ENCODE measurements at places on chromosomes 2 and 18.

GRCh38 chr2:205580212-205580987 is 101.9 kb upstream of the NRP2 start:
- DNase-seq: no peak

DNA sequence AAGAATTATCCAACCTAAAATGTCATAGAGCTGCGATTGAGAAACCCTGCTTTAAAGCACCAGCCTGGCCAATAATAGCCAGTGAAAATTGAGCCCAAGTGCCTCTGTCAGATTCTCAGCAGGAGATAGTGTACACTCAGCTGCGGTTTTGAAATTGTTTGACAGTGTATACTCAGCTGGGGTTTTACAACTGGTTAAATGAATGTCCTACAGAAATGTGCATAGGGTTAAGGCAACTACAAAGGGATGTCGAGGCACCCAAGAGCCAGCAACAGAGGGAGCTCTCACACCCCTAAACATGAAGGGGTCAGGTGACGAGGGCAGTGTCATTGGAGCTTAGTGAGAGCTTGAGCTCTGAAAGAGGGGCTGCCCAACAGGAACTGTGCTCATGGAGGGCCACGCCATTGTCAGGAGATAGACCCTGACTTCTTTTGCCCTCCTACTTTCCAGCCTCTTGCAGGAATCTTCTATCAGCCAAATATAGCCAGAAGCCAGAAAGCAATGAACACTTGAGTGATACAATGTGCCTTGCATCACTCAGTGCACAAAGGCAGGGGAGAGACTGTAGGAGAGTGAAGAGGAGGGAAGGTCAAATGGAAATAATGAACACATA is 15.1 kb downstream of the ACTG2 start:
- DNase-seq: peak; percentile 20

DNA sequence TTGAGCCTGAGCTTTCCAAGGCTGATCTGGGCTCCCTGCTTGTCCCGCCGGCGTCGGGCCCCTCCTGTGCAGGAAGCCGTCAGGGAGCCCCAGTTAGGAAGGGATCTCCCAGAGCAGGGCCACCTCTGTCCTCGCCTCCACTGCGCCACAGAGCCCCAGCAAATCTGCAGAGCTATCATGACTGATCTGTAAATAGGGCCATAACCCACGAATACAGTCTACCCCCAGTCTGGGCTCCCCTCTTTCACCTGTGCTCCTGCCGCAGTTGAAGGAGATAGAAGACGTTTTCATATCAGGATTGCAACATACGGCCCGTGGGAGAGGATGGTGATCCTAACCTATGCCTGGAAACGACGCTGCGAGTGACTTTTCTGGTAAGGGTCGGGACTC is 138.7 kb downstream of the PTGR3 start:
- no peak for DNase-seq

GRCh38 chr2:46836295-46837111 is 79.1 kb downstream of the MCFD2 start:
- no peak for DNase-seq

DNA sequence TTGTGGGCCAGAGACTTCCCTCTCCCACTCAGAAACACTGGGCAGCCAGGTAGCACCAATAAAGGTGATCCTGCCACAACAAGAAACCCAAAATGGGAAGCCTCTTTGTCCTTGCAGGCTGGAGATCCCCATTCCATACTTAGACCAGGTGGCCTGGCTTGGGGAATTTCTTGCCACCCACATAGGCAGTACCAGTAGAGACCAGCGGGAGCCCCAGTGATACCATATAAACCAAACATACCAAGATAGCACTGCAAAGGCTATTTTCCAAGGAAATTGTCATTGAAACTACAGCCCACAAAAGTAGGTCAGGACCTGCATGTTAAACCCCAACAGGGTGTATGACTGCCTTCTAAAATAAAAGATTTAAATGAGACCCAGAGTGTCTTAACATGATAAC is 171.6 kb downstream of the DIS3L2 start:
- no peak for DNase-seq

DNA sequence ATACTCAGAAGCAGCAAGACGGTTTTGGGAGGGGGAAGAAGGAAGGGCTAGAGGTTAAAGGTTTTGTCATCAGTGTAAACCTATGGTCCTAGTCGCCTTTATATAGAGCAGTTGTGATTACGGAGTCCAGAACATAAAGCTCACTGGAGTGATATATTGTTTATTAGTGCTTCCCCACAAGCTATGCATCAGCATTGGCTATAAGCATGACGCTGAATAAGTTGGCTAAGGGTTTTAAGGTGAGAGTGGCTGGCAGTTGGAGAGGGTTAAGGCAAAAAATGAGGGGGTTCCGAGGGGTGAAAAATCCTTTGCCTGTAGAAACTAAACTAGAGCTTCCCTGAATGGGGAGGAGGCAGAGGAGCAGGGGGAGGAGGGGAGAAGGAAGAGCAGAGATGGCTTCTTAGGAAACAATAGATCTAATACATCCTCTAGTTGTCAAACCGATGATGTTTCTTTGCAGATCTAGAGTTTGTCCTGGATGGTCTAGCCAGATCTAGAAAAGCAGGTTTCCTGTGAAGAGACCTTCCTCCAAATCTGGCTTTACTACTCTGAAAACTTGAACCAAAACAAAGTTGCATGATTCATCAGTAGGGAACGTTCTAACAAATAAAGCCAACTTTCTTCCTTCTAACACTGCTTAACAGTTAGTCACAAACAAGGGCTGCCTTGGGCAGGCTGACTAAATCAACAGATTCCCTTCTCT is 2.5 kb downstream of the KLF7 start:
- DNase-seq: no peak

All from MM.1S (cell line).